Gastroesophageal sphincter (tissue), 4 donors: ENCODE measurements at places on chromosomes 6 and 20. TPM values are rescaled to one million over a fixed set of nuclear protein-coding genes. Genes with fewer than 3 reads are reported as not detected.

The TRMT6 gene
- total RNA-seq, result 11.7 TPM

The IMPG1 gene
- total RNA-seq, result 0.42 TPM

The MUC21 gene
- total RNA-seq, result 1.4 TPM

The RIPPLY2 gene
- total RNA-seq, result not detected

The ROS1 gene
- 0.13 TPM for total RNA-seq

The TREM2 gene
- 0.54 TPM for total RNA-seq

The LY6G6F gene
- total RNA-seq, result not detected

The LPA gene
- not detected for total RNA-seq

The CAP2 gene
- 66.5 TPM for total RNA-seq

The KIF16B gene
- 15.9 TPM for total RNA-seq

The C6orf141 gene
- total RNA-seq, result 2.6 TPM

The PSMG4 gene
- total RNA-seq, result 23.6 TPM

The LRRN4 gene
- not detected for total RNA-seq

The TINAG gene
- not detected for total RNA-seq

The PTGIS gene
- total RNA-seq, result 169 TPM

The SLC17A3 gene
- total RNA-seq, result not detected

The LRRC73 gene
- total RNA-seq, result 0.16 TPM

The SLC2A10 gene
- 20.1 TPM for total RNA-seq

The CGAS gene
- 3.4 TPM for total RNA-seq

The GGTLC1 gene
- not detected for total RNA-seq

The MYLK4 gene
- 0.54 TPM for total RNA-seq

The KHDC1L gene
- not detected for total RNA-seq

The ZSCAN9 gene
- 11.4 TPM for total RNA-seq

The SRMS gene
- not detected for total RNA-seq
